Activated T-helper 1 cell treated with anti-CD3 and anti-CD28 coated beads, Interleukin-12 subunit alpha, Interleukin-12 subunit beta, Interleukin-2, Interleukin-4 antibody, amounts not matched to agents 30 ng/mL and 10 ng/mL and 1 ng/mL, durations not matched to agents 14 hours and 24 hours and 36 hours (primary cell): ENCODE measurements at places on chromosomes 1 and 21. TPM values are rescaled to one million over a fixed set of nuclear protein-coding genes. Genes with fewer than 3 reads are reported as not detected.
A peak's percentile ranks its signal among the peaks of the same experiment; 100 is the strongest.

The NBPF10 gene
- 3.6 and 3.7 TPM in 2 replicates for total RNA-seq

DNA sequence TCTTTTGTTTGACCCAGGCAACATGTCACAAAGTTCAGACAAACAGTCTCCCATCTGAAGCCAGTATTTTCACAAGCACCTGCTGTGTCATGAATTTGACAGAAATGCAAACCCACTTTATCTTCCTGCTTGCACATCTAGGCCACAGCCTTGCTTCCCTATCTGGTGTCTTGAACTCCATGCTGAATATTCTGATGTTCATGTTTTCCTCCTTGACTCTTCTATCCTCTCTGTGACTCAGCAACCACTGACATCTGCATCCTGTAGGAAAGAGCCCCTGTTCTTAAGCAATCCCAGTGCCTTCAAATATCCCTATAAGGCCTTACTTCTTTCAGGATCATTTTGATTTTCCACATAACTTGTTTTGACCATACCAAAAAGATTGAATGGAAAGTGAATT, 6.5 kb downstream of the CD55 start:
- no peak for DNase-seq

GRCh38 chr1:8166406-8166805, 140.3 kb upstream of the ERRFI1 start:
- DNase-seq = no peak

GRCh38 chr1:230853731-230854130, 14.6 kb downstream of the C1orf198 start:
- no peak for DNase-seq

The GNB1 gene
- total RNA-seq = 382 and 398 TPM in 2 replicates

- no peak for DNase-seq
Measured at GRCh38 chr1:18200918-18201317, 93.3 kb downstream of the IGSF21 start.

DNA sequence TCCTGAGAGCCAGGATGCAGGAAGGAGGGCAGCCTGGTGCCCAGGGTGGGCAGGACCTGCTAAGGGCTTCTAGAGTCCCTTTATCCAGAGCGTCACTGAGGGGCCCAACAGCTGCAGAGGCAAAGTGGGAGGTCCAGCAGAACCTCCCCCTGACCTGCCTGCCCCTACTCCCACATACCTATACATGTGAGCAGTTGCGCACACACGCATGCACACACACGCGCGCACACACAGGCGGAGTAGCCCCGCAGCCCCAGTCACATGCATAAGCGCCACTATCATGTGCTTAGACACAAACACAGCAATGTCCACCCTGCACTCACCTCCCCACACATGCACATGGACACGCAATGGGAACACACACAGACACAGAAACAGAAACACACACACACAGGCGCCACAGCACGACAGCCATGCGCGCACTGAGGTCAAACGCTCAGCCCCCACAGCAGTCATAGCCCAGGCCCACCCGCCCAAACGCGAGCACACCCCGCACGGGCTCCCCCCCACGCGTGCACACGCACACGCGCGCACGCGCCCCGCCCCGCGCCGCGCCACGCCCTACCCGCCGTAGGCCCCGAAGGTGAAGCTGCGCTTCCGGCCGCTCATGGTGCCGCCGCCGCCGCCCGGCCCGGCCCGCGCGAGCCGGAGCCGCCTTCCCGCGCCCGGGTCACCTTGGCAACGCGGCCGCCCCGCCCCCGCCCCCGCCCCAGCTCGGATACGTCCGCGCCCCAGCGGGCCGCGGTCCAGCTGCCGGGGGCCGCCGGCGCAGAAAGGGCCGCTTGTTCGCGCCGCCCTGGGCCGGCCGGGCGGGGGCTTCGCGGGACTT, 17.7 kb downstream of the RAP1GAP start:
- DNase-seq = peak; percentile 33

The OR2M5 gene
- total RNA-seq = not detected in 2 replicates
